Stimulated activated CD4-positive, alpha-beta T cell treated with anti-CD3 and anti-CD28 coated beads, TNF-alpha, amount 100 ng/mL, for 48 hours (primary cell): ENCODE measurements at places on chromosomes 6 and 20.

DNA sequence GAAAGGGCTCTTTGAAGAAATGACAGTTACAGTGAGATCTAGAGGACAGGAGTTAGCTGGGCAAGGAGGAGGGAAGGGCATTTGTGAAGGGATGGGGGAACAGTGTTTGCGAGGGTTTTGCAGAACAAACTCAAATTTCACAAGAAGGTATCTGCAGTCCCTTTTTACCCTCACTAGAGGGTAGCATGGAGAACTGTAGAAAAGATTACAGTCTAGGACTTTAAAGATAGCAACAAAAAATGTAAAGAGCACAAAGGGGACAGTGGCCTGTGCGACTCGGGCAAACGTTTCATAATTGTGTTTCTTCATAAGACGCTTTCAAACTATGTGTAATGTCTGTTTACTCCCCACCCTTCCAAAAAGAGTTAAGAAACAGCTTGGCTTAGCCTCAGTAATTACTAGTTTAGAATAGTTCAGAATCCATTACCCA is 21.2 kb upstream of the ASXL1 start:
- no peak for DNase-seq

DNA sequence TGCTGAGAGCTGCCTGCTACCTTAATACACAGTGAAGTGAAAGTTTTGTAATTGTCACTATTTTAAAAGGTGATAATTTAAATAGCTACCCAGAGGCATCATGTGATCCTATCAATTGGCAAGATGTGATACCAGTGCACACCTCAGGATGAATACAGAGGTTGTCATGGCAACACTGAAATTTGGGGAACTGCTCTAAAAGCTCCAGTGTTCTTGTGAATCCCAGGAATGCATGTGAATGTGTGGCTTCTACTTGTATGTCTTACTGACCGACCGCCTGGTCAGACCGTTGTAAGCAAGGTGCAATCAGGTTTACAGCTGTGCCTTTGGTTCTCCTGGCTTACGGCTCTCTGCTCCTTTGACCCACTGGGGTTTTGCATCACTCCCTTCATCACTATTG is 146.3 kb upstream of the GJE1 start:
- no peak for DNase-seq

DNA sequence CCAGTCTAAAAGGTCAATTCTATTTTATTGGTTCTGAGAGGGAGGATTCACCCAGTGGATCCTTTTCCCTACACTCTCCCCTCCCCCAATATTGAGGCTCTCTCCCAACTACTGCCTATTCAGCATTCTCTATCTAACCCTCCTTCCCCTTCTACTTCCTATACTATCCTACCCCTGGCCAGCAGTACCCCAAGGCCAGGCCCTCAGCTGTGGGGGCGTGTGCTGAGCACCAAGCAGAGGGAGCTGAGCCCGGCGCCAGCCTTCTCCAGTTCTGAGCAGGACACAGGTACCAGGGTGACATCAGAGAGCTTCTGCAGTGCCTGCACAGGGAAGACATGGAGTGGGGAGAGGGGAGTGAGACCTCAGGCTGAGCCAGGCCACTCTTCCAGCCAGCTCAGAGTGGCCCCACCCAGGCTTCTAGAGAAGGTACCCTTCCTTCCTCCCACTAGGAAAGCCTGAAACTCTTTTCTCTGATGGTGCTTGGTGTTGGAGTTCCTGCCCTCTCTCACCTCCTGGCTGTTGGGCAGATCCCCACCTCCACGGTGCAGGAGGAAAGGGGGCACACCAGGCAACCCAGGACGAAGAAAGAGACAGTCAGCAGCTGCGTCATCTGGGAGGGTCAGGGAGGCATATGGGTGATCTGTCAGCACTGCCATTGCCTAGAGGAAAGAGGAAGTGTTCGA is 1.9 kb downstream of the DDAH2 start:
- DNase-seq, result no peak

- DNase-seq, result no peak
Measured at GRCh38 chr6:84728602-84729001, 35.8 kb downstream of the TBX18 start.

DNA sequence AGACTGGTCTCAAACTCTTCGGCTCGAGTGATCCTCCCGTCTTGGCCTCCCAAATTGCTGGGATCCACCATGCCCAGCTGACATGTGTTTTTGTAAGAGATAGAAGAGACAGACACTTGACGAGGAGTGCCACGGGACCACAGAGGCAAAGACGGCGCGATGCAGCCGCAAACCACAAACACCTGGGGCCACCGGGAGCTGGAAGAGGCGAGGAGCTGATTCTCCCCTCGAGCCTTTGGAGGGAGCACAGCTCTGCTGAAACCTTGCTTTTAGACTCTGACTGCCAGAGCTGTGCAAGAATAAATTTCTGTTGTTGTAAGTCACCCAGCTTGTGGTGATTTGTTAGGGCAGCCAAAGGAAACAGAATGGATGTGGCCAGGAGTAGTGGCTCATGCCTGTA is 46.9 kb downstream of the TFAP2C start:
- no peak for DNase-seq

DNA sequence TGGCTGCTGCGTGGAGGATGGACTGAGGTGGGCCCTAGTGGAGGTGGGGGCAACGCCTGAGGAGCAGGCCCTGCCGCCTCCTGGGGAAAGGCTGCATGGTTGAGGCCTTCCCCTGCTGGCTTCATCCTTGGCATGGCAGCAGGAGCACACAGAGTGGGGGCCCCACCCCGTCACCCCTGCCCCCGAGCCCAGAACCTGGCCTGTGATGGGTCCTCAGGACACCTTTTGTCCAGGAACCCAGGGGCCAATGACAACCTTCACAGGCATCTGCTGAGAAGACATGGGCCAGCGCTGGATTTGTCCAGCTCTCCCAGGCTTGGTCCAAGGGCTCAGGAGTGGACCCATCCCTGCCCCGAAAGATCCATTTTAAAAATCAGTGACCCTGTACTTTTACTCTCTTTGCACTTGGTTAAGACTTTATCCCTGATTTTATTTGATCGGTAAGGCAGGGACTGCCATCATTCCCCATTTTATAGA is 575 bp upstream of the SLC17A9 start:
- no peak for DNase-seq

- no peak for DNase-seq
Measured at GRCh38 chr6:22457996-22458395, 111.4 kb upstream of the HDGFL1 start.

DNA sequence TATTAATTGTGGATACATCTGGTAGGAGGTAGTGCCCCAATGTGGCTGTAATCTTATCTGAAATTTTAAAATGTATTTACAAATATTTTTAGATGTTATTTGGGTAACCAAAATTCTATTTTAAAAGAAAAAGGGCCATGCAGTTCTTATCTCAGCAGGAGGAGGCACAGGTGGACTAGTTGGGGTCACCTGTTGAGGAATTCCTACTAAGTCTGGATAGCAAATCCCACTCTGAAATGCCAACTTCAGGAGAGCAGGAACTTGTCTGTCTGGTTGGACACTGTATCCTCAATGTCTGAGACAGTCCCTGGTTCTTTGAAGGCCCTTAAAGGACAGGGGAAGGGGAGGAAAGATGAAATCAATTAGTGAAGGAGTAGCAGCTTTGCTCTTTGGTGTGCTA is 82.6 kb downstream of the EYA2 start:
- DNase-seq, result no peak

- DNase-seq, result no peak
Measured at GRCh38 chr6:8420031-8420588, 15.2 kb downstream of the SLC35B3 start.

DNA sequence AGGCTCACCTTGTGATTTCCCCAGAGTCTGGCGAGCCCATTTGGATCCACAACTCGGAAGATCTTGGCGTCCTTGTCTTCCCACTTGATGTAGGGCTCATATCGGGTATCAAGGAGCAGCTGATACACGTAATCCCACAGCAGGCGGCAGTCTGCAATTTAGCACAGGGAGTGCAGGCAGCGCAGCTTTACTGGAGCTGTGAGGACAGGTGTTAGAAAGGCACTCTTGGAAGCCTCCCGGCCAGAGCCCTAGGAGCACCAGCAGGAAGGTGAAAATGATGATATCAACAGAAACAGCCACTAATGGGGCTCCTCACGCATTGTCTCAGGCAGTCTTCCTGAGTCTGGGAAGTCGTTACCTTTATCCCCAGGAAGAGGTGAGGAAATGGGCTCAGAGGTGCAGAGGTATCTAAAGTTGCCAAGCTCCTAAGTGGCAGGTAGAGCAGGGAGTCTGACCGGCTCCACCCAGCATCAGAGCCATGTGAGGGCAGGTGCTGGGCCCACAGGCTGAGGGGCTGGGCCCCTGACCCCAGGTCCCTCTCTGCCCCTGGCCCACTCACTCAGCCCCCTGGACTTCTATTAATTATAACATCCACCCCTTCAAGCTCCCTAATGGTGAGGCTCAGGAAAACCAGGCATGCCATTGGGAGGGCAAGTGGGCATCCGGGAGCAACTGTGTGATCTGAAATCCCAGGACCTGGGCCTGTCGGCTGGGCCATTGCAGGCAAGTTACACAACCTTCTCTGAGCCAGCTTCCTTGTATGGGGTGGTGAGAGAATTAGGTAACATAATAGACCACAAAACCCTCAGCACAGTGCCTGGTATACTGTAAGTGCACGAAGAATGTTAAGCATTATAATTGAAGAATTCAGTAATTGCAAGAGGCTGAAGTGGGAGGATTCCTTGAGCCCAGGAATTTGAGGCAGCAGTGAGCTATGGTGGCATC is 18.3 kb downstream of the ETV7 start:
- no peak for DNase-seq

DNA sequence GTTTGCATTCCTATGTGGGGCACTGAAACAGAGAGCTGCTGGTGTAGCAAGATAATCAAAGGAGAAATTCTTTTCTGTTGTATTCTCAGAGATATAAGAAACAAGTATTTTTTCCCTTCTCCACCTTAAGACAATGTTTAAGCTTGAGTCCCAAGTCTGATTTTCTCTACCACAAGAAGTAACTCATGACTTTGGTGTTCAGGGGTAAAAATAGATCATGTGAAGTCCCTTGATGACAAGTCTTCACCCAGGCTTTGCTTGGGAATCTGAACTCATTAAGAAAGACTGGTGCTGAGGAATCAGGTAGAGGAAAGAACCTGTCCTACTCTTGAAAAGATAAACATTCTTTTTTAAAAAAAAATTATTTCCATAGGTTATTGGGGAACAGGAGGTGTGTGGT is 205.6 kb downstream of the ALDH8A1 start:
- DNase-seq, result no peak

DNA sequence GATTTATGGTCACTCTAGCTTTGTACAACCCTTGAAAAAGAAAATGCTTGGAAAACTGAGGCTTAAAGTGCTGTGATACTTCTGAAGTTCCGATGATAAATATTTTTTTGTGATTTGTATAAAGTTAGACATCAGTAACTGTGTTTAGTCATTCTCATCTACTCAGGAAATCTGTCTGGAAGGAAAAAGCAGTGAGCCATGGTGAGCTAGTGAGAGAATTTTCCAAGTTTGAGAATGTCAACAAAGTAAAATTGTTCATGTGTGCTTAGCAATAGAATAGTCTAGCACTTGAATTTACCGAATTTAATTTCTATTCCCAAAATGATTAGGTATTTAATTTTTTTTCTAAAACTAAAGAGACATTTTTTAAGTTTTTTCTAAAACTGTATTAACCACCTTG is 41.3 kb upstream of the PLCB4 start:
- DNase-seq, result no peak

- DNase-seq, result no peak
Measured at GRCh38 chr6:155495011-155495768, 39.6 kb upstream of the NOX3 start.

DNA sequence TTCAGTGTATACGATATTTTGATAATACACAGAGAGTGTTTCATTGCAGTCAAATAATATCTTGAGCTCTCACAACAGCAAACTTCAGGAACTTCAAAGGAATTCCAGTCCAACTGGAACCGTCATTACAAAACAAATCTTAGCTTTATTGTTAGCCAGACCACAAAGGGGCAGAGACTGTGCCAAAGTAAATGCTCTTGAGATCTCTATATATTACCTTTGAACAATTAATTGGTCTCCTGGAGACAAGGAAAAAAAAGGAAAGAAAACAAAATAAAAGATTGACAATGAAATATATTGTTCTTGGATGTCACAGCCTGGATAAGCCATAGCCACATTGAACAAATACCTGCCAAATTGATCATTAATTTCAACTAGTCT is 70.0 kb downstream of the FOXC1 start:
- no peak for DNase-seq

GRCh38 chr6:160128879-160129516 is 7.4 kb downstream of the SLC22A1 start:
- DNase-seq, result no peak

DNA sequence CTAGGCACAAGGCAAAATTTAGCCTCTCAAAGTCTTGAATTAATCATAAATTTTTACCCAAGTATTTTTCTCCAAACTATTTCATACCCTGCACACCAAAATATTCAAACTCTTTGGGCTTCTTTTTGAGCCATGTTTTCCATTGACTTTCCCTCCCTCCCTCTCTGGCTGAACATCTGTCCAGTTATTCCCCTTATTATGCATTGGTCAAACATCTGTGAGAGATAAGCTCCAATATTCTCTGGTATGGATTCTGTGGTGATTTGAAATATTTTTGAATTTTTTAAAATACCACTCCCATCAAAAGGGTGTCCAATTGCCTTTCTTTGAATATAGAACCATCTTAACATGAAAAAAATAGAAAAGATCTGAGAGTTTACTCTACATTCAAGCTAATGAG is 244.2 kb downstream of the RFPL4B start:
- DNase-seq, result no peak

DNA sequence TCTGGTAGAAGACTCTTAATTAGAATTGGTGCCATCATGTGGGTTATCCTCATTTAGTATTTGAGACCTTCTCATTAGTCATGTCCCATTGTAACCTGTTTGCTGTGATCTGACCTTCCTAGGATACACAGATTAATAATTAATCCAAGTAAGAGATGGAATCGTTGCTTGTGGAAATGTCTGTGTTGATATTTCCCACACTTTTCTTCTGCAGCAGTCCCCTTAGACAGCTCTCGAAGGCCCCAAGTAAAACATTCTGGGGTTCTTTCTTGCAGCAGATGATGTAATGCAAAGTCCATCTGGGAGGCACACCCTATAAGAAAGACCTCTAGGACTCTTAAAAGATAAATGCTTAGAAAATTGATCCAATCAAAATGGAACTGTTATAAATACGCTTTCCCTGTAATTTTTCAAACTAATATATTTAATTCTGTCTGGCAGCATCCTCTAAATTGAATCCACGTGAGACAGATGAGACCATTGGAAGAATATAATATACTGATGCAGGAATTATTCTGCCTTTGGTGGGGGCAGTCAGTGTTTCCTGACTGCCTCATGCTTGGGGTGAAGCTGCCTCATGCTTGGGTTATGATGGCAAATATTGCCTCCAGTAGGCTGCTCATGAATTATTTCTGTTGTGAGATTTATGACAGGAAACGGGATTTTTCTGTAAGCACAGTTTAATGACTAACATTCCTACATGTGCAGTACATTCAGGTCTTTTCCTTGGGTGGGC is 54.5 kb upstream of the ARMC2 start:
- no peak for DNase-seq

- DNase-seq, result no peak
Measured at GRCh38 chr20:59938221-59938620, 1.9 kb downstream of the PPP1R3D start.

- no peak for DNase-seq
Measured at GRCh38 chr6:3231247-3232016, 4.0 kb upstream of the TUBB2B start.
